LHCN-M2 (cell line): ENCODE measurements at places on chromosomes 12 and 14. TPM values are rescaled to one million over a fixed set of nuclear protein-coding genes. Genes with fewer than 3 reads are reported as not detected.

DNA sequence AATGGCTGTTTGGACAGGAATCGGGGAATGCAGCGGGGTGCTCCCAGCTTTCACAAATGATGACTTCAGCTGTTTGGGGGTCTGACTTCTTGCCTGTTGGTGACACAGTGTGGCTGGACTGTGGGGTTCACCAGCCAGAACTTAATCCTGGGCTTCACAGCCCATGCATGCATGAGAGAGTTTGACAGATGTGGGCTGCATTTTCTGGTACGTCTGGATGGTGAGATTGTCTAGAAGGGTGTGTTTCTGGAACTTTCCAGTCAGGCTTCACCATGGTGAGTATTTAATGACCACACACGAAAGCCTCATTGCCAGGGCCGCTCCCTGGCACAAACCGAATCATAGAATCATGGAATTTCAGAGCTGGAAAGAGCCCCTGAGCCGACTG, 29.6 kb downstream of the CHST11 start:
- no peak for DNase-seq

GRCh38 chr12:15701631-15702156, 87.5 kb downstream of the EPS8 start:
- peak; percentile 71 for DNase-seq

GRCh38 chr12:30643366-30643765, 52.3 kb downstream of the IPO8 start:
- DNase-seq: peak; percentile 19

GRCh38 chr14:50670866-50671256, 2.8 kb upstream of the SAV1 start:
- DNase-seq: no peak

The DDX55 gene
- 19.9 and 23.5 TPM in 2 replicates for total RNA-seq

The DUSP6 gene
- total RNA-seq: 28.3 and 31.6 TPM in 2 replicates
